ENCODE measurements at places on chromosomes 2 and 18.

DNA sequence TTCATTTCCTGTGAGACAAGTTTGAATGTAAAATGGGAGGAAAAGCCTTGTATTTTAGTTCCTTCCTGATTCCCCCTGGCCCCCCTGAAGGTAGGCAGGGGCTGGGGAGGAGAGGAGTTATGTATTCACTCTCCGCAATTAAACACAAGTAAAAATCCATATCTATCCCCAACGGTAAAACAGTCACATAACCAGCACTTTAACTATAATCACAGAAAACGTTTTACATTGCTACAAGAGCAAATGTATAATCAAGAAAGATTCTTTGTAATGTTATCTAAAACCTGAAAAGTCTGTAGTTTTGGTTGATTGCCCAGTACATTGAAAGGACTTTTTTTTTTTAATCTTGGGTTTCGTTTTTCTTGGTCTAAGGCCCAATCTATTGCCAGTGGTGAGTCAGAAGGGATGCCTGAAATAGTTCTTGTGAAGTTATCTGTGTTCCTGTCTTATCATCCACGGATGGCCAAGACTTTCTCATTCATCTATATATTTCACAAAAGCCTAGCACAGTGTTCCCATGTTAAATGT, 34.5 kb upstream of the CCNYL1 start:
- DNase-seq = no peak

DNA sequence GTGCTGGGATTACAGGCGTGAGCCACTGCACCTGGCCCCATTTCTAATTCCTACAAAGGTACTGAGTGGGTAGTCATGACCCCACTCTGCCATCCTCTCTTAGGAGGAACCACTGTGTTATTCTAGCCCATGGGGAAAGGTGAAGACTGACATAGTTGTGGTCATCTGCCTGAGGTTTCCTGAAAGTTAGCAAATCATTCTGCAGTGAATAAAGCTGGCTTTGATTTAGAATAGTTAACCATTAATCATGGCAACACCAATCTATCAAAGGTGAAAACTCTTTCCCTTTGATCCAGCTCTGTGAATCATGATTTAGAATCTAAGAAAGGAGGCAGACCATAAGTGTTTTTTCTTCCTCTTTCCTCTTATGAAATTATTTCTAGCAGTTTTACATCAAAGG, 50.8 kb downstream of the SUMO1 start:
- no peak for DNase-seq

GRCh38 chr2:156429211-156429610, 7.0 kb upstream of the GPD2 start:
- DNase-seq = no peak

- DNase-seq = no peak
Measured at GRCh38 chr18:26875040-26875654, 9.6 kb upstream of the AQP4 start.

DNA sequence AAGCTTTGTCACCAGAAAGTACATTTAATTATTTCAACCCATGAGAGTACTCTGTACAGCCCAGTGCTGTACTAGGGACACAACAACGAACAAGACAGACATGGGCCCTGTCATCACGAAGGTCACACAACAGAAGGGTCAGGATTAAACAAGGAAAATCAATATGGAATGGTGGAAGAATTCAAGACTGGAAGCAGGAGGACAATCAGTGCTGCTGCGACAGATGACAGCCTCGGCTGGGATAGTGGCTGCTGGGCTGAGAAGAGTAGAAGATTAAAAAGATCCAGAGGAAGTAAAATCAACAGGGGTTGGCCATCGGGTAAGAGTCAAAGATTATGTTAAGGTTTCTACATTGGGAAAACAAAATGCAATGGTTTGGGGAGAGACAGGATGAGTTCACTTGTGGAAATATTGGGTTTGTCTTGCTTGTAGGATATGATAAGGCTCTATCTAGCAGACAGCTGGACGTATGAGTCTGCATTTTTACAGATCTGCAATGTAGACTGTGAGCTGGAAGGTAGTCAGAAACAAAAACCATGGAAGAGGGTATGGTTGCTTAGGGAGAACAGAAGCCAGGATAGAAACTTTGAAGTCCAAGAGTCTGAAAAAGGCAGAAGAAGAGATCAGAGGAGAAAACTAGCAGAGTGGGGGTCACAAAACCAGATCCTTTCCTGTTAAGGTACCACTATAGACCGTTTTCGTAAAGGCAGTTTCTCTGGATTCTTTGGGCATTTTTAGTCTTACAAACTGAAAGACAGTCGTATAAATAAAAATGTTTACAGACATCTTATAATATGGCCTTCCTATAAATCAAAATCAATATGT, 84.1 kb downstream of the PRELID3A start:
- no peak for DNase-seq

- no peak for DNase-seq
Measured at GRCh38 chr18:37307181-37307580, 258.4 kb downstream of the CELF4 start.

DNA sequence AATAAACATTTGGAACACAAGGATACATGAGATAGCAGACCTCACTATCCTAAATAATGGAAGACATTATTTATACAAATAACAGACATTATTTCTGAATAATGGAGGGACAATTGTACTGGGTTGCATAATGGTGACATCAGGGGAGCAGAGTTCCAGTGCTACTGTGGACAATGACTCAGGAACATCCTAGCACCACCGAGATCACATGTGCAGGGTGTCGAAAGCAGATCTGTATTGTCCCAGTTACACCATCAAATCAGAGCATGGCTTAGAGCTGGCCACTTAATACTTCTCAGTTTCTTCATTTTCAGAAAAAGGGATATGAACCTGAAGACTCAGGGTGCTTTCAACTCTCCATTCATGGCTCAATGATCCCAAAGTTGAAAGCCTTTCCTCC, 249.1 kb upstream of the RBMS1 start:
- no peak for DNase-seq

- DNase-seq = no peak
Measured at GRCh38 chr2:30150786-30151185, 4.0 kb downstream of the YPEL5 start.

DNA sequence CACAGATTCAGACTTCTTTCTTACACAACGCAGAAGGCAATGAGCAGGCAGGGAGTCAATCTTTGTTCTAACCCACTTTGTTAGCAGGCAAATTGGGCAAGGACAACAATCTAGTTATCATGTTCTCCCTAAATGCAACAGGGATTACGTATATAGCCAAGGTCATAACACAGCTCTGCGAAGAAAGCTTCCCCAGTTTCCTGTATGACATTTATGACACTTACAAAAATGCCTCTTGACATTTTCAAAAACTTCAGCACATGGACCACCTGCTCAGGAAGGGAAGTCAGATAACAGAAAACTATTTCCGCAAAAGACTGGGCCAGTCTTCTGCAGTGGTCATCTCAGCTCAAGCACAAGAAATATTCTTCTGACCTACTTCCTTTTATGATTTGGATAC, 106.1 kb downstream of the IRS1 start:
- DNase-seq = no peak

DNA sequence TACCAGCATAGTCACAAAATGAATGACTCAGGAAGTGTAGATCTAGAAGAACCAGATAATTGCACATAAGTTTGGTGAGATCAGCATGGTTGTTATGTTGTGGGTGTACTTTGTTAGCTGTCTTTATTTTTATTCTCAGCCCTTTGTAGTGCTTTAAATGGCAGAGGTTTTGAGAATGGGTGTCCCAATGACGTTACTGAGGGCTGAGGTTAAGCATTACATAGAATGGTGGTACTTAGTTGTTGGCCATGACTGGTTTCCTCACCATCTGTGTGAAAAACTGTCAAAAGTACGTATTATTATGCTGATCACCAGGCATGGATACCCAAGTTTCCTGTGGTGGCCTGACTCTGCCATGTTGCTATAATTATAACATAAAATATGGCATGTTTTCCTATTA, 165.8 kb downstream of the UBE2E3 start:
- DNase-seq = no peak

GRCh38 chr2:173652311-173652710, 297.6 kb downstream of the CDCA7 start:
- DNase-seq = no peak

GRCh38 chr18:38602341-38602740, 1036.7 kb upstream of the CELF4 start:
- DNase-seq = no peak

GRCh38 chr2:73897240-73897583, 4.4 kb downstream of the ACTG2 start:
- DNase-seq = no peak

DNA sequence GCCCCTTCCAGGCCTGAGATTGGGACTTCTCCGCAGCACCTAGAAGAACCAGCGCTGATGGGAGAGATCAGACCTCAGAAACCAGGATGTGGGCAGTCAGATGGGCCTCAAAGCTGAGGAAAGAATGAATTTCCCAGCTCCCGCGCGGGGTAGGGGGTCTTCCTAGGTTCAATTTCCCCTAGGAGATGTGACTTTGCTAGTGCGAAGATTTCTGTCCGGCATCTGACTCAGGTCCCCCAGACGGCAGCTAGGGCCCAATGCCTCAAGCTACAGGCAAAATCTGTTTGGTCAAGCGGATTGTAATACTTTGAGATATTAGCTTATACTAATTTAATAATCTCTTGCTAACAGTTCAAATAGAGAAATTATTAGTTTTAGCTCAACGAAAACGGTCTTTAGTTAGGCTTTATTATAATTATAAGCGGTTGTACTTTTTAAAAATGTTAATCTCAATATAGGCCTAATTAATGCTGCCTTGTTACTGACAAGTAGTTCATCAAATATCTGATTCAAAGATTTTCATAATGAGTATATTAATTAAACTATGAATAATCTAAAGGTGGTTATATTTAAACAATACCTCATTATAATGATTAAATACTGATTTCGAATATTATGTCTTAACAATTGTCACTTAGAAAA, 5.8 kb downstream of the DLX1 start:
- no peak for DNase-seq
